Activated CD8-positive, alpha-beta memory T cell treated with anti-CD3 and anti-CD28 coated beads for 1 hour (primary cell): ENCODE measurements at places on chromosomes 5 and 9.

GRCh38 chr9:129513282-129513681 is 107.6 kb downstream of the C9orf50 start:
- DNase-seq: no peak

DNA sequence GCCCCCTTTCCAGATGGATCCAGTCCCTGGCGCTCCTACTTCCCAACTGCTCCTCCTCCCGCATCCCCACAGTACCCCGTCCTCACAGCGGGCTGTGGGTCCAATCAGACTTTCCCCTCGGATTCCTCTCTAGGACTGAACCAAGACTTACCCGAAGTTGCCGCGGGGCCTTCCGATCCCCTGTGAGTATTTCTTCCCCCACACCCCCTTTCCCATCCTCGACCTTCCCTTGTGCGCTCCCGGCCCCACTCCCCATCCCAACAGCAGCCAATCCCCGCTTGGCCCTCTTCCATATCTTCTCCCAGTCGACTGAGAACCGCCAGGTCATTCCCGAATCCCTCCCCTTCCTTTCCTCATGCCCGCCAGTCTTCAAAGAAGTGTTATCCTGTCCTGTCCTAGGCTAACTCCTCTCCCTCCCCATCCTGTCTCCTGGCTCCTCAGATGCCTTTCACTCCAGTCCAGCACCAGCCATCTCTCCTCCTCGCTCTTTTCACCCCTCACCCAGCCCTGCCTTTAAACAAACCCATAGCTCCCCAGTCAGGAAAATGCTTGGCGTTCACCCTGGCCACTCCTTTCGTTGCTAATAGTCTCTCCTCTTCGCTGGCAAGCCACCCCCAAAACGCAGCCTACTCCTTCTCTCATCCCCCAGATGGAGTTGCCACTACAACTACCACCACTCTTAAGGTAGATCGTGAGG is 646 bp downstream of the SWI5 start:
- DNase-seq: no peak

DNA sequence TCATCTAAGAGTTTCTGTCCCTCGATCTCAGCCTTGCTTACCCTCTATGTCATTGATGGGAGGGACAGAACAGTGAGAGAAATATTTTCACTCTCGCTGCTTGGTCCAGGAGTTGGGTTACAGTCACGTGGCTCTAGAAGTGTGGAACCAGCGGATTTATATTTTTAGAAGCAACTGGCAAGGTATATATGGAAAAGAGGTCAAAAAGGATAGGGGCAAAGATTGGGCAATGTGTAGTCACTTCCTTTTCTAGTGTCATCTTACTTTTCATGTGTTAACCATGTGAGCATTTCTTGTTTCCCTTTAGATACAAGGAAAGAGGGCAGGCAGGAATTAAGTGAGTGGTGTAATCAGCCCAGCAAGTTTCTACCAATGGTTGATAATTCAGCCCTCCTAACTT is 111.5 kb upstream of the ZNF366 start:
- no peak for DNase-seq

GRCh38 chr5:107935645-107936044 is 264.9 kb upstream of the EFNA5 start:
- DNase-seq: no peak

DNA sequence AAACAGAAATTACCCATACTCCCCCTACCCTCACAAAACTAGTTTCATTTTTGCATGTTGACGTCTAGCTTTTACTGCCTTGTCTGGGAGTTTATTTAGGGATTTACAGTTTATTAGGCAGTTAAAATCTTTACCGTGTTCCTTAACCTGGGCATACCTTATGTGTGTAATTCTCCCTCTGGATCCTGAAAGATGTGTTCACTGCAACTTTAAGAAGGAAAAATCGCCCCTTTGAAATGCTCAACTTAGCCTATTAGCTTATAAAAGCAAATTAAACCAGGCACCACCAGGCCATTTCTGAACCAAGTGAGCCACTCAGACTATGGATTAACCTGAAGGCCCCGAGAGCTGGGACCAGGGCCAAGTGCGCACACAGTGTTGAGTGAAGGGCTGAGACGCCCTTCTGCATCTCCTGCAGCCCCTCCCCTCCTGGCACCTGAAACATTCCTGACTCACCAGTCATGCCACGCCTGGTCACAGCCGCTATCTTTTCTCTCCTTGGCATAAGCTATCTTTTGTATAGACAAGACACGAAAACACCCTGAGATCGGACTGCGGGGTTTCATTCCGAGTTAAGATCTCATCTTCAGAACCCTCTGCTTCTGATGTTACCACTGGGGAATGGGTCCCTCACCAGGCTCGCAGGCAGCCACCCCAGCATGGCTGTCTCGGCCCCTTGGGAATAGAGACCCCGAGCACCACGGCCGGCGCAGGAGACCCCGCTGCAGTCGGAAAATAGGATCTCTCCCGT is 111.9 kb downstream of the ROR2 start:
- DNase-seq: no peak

DNA sequence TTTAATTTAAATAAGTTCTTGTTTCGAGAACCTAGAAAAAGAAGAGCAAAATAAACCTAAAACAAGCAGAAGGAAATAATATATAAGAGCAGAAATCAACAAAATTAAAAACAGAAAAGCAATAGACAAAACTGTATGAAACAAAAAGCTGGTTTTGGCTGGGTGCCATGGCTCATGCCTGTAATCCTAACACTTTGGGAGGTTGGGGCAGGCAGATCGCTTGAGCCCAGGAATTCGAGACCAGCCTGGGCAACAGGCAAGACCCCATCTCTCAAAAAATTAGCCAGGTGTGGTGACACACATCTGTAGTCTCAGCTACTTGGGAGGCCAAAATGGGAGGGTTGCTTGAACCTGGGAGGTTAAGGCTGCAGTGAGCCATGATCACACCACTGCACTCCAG is 59.2 kb upstream of the OTP start:
- no peak for DNase-seq

DNA sequence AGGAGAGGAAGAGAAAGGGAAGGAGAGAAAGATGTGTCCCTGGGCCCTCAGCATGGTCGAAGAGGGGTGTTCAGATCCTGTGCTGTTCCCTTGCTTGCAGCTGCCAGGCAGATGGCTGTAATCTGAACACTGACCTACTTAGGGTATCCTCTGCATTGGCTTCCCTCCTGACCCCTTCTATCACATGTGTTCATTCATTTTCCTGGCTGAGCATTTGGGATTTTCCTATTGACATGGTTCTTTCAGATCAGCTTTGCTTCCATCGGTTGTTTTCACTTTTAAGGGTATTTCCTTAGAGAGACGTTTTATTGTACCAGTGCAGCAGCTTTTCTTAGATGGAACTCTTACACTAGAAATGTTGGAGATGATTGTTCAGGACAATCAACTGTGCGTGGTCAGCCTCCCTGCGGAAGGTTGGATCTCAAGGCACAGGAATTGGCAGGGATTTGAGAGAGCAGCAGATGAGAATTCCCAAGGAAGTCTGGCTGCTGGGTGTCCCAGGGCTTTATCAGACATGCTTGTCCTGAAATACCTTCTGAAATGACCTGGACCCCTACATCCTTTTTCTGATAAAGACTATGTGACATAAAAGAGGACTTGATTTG is 26.0 kb downstream of the ACTBL2 start:
- DNase-seq: no peak

- no peak for DNase-seq
These were observed 336.8 kb downstream of the GLIS3 start for GRCh38 chr9:3962971-3963642.

DNA sequence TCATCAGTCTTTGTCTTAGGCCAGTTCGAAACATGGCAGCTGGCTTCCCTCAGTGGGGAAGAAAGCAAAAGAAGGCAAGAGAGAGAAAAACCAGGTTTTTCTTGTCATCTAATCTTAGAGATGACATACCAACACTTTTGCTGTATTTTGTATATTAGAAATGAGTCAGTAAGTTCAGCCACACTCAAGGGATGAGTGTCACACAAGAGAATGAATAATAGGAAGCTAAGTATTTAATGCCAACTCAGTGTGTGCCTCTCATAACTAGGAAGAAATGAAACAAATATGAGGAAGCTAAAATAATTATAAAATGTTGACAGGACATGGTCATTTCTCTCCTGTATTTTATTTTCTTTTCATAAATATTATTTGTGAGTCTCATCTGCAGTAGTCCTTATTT is 65.3 kb downstream of the CDH12 start:
- DNase-seq: no peak

GRCh38 chr9:94175669-94176068 is 83.4 kb upstream of the ZNF169 start:
- DNase-seq: no peak

DNA sequence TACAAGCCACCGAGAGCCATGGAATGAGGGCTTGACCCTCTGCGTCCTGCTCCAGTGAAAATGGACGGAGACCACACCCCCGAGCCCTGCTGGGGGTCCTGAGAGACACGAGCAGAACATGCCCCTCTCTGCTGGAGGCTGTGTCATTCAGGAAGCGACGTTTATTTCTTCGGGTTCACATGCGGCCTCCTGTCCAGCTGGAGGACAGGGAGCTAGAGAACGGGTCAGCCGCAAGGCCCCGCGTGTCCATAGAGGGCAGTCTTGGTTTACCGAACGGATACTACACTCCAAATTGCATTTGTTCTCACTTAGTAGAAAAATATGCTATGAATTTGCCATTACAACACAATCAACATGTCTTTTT is 36.1 kb downstream of the MRPL36 start:
- DNase-seq: no peak

GRCh38 chr9:128550770-128551656 is 1.4 kb upstream of the SPTAN1 start:
- DNase-seq: no peak

- DNase-seq: no peak
These were observed 83.0 kb downstream of the NTNG2 start for GRCh38 chr9:132244582-132245455.

- DNase-seq: no peak
These were observed 70.5 kb upstream of the PTCH1 start for GRCh38 chr9:95587021-95587964.

DNA sequence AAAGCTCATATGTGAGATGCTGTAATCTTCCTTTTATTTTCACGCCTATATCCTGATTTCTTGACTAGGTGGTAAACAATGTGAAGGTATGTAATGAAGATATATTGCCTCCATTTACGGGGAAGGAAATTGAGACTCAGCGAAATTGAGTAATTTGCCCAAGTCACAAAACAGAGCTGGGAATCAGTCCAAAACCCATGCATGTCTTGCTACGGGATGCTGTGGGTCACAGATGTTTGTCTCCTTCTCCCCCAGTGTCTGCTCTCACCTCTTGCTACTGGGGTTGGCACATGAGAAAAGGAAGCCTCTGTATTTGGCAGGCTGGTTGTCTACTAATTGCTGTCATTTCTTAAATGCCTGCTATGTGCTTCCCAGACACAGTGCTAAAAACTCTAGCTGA is 53.7 kb upstream of the TEX48 start:
- no peak for DNase-seq

- DNase-seq: no peak
These were observed 279.7 kb upstream of the MSX2 start for GRCh38 chr5:174444479-174445188.

DNA sequence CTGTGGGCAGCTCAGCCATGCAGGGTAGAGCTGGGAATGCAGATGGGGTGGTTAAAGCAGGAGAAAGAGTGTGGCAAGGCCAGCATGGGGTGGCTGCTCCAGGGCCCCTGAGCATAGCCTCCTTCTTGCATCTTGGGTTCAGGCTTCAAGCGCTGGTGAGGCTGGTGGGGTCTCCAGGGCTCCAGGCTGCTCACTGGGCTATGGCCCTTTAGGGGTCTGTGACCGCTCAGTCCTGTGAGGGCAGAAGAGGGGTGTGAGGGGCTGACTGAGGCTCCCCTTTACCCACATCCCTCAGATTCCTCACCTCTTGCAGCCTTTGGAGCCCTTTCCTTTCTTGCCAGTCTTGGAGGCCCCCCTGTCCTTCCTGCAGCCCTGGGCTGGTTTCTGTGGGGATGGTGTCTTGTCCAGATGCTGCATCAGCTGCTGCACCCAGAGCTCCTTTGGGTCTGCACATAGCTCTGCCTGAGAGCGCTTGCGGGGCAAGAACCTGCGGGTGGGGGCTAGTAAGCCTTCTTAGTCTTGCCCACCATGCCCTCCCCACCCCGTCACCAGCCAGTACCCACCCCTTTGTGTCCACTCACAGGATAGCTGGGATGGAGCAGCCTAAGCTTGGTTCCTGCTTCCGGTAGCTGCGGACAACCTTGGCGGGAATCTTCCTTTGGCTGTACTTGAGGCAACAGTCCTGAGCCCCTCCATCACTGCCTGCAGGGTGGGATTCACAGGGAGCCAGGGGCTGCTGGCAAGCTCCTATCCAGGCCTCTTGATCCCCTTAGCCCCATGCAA is 549 bp downstream of the CCL21 start:
- DNase-seq: no peak

GRCh38 chr5:166074582-166075481 is 2216.6 kb upstream of the WWC1 start:
- no peak for DNase-seq

- no peak for DNase-seq
These were observed 6.2 kb upstream of the ERGIC1 start for GRCh38 chr5:172827841-172828240.

GRCh38 chr5:37197340-37198050 is 51.7 kb downstream of the CPLANE1 start:
- DNase-seq: no peak

GRCh38 chr5:92337772-92338234 is 954.7 kb upstream of the ARRDC3 start:
- no peak for DNase-seq

DNA sequence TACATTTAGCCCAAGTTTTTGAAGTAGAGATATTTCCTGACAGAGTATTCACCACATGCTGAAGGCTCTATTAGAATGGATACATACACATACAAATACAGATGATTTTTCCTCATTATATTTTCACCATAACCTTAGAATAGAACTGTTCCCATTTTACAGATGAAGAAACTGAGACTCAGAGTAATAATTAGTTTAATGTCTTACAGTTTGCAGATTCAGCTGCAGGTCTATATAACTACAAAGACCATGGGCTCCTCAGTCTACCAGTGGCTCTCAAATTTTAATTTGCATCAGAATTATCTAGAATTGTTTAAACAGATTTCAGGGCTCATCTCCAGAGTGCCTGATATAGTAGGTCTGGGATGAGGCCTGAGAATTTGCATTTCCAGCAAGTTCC is 64.4 kb downstream of the GRAMD2B start:
- no peak for DNase-seq

DNA sequence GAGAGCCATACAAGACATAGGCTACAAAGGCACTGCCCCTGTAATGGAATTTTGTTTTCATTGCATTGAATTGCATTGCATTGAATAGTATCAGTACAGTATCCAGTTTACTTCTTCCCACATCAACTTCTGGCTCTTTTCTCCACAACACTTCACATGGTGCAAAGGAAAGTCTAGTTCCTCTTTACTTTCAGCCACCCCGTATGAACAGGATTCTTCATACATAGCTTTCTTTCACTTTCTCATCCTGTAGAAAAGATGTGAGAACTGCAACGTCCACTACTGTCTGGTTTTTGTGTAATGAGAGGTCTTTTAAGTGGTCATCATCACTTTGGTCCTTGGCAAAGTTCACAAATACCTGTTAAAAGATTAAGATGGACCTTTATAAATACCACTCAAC is 20.2 kb downstream of the NIPSNAP3B start:
- no peak for DNase-seq

GRCh38 chr9:121818841-121819427 is 167.5 kb downstream of the DAB2IP start:
- no peak for DNase-seq

GRCh38 chr5:181241393-181241975 is 2.2 kb downstream of the RACK1 start:
- DNase-seq: no peak
